ENCODE measurements at places on chromosomes 3 and 15.

GRCh38 chr15:88512601-88513000 lies 33.9 kb downstream of the DET1 start:
- no peak for DNase-seq

GRCh38 chr3:2096216-2096615 lies 2.5 kb upstream of the CNTN4 start:
- no peak for DNase-seq

- no peak for DNase-seq
Observed at GRCh38 chr15:32908135-32908801, 190.5 kb downstream of the GREM1 start.

- no peak for DNase-seq
Observed at GRCh38 chr15:79066391-79067071, 24.0 kb downstream of the RASGRF1 start.

GRCh38 chr15:35669021-35669420 lies 123.1 kb upstream of the DPH6 start:
- no peak for DNase-seq

DNA sequence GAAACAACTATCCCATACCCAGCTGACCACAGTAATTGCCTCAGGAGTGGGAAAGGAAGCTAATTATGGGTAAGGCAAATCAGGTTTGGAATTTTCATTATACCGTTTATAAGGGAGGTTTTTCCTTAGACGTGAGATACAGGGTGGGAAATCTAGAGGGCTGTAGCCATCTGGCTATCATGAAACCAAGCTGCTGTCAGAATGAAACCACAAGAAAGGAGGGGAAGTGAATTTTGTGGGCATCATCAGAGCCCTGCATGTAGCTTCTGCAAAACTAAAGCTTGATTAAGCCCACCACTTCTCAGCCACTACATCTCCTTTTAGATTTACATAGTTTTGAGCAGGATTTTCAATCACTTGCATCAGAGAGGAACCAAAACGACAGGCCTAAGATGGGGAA lies 893.5 kb downstream of the TUSC7 start:
- DNase-seq: no peak

DNA sequence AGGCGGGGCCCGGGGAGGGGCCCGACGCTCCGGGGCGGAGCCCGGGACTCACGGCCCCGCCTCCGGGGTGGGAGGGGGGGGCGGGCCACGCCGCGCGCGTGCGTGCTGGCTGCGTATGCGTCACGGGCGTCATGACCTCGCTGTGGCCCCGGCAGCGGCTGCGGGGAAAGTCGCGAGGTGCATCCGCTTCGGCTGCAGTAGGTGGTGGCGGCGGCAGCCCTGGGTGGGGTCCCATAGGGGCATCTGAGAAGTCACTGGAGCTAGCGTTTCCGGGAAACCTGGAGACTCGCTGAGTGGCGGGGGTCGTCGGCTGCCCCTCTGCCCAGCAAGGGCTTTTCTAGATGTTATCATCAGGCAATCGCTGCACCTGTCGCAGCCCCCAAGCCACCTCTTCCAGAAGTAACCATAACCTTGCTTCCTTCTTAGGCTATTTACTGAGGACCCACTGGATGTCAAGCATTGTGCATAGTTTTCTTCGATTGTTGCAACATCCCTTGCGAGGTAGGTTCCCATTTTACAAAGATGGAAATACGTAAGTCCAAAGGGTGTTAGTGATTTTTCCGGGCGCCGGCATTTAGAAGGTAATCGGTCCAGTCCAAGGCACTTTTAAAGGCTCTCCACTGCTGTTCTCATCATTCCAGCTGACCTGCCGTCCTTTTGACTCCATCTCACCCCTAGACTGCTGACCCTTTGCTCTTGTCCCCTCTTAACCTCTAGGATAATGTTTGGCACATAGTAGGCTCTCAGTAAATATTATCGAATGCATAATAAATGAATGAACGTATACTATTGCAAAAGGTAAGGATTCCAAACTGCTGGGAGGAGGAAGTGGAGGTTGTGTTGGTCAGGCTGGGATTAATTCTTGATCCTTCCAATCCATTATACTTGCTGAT lies at the start of gene GDPGP1:
GDPGP1 (plus strand) TSS at position 114 of the 893 bp plus-strand sequence. CDS start 6,700 bp downstream, outside the sequence.
- DNase-seq: no peak

DNA sequence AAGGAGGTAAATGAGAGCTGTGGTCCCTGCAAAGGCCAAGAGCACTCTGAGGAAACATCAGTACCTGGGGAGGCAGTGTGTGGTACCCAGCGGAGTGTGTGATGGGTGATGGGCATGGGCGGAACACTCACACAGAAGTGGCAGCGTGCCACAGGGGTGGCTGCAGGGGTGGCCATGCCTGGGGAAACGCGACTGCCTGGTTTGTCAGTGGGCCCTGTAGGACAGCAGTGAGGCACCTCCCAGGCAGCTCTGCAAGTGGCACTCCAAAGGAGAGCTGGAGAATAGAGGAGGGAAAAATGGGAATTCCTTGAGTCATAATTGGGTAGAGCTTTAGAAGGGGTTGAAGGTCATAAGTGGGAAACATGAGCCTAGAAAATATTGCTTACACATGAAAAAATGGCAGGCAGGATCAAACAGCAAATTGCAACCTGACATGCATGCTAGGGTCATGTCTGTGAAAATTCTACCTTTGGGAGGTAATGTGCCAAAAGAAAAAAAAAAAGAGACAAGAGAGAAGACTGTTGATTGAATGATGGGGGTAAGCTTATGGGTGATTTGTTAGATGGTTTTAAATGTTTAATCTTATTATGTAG lies 138.4 kb downstream of the RPLP1 start:
- DNase-seq: no peak

DNA sequence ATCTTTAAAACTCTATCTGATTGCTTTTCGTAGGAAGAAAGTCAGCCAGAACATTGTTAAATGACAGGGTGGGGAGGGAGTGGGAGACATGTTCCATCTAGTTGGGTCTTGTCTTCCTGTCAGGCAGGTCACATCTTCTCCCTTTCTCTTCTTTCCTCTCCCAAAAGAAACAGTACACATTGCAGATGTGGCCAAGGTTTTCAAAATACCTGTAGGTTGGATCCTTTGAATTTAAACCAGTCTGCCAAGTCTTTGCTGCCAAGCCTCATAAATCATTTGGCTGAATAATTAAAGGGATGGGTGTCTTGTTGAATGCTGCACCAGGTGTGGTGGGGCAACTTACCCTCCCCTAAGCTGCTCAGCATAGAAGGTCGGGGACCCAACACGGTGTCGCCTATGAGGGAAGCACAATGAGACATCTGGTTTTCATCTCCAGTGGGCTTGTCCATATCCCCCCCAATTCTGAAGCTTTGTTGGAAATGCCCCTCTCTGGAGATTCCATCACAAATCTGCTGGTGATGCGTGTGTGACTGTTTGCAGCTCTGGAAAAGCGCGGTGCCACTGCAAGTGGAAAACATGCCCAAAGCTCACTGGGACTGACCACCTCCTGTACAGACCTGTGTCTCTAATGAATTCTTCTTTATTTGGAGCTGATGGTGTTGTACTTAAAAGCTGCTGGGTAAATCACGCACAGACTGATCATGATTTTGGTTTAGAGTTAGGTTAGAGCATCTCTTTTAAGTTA lies 112.6 kb downstream of the FILIP1L start:
- no peak for DNase-seq

Data from iPS DF 6.9 (cell line).